Right kidney (tissue), 9 donors: ENCODE measurements at places on chromosomes 12 and 14.

DNA sequence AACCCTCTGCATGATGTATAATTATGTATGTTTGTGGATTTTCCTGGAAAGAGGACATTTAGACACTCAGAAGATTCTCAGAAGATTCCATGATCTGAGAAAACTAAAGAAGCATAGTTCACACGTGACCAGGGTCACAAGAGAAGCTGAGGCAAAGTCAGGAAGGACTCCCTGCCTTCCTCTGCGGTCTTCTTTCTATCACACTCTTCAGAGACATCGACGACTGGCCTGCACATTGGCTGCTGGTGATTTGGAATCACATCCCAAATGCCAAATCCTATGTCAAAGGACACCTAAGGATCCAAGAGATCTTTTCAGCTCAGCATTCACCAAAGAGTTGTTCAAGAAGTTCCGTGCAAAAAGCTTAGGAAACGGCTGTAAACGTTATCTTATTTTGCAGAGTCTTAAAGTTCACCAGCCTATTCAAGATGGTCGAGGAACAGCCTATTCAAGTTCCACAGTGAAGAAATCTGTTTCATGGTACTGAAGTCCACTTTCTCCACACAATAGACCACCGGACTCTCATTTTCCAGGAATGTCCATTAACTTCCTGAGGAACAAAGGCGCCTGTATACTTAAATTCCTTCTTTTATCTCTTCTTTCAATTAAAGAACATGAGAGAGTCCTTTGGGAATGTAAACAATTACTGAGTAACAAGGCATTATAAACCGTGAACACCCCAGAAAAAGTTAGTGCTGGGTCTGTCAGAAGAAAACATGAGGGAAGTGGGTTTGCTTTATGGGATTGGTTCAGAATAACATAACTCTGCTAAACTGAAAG is 42.1 kb downstream of the IGF1 start:
- no peak for DNase-seq

GRCh38 chr12:81541121-81541520 is 218.0 kb downstream of the PPFIA2 start:
- DNase-seq, result no peak

DNA sequence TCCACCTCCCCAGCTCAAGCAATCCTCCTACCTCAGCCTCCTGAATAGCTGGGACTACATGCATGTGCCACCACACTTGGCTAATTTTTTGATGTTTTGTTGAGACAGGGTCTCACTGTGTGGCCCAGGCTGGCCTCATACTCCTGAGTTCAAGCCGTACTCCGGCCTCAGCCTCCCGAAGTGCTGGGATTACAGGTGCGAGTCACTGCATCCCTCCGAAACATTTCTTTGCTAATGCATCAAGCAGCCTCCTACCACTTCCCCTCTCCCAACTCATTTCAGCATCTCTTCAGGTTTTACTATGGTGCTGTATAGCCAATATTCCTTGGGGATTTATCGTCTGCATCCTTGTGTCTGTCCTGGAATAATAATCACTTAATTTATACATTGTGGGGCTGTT is 2.3 kb upstream of the SLC22A17 start:
- no peak for DNase-seq

GRCh38 chr12:87779858-87780498 is 249.2 kb downstream of the C12orf50 start:
- no peak for DNase-seq

DNA sequence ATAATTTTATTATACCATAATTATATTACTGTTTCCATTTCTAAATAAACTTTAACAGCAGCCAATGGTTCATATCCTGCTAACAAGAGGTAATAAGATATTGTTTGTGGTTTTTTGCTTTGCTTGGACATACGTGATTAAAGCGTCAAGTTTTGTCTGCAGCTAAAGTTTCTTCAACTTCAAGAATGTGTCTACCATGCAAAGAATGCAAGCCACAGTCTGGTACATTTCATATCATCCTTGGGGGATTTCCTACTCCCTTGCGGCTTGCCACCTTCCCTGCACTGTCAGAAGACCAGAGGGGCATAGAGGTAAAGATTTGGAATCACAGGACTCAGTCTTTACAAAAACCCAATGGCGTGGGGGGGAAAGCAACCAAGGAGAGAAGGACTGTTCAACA is 125.2 kb downstream of the MED13L start:
- DNase-seq, result no peak

GRCh38 chr14:77990337-77990736 is 179.8 kb upstream of the NRXN3 start:
- no peak for DNase-seq

DNA sequence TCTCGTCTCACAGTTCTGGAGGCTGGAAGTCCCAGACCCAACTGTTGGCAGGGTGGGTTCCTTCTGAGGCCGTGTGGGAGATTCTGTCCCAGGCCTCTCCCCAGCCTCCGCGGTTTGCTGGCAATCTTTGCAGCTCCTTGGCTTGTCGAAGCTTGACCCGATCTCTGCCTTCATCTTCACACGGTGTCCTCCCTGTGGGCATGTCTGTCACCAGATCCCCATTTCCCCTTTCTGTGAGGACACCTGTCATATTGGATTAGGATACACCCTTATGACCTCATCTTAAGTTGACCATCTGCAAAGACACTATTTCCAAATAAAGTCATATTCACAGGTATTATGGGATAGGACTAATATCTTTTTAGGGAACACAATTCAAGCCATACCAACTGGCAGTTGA is 22.6 kb upstream of the LRP1-AS start:
- no peak for DNase-seq

- DNase-seq, result no peak
These were observed 282.7 kb upstream of the SFSWAP start for GRCh38 chr12:131428091-131428685.
